Iris pigment epithelial cell (primary cell): ENCODE measurements at places on chromosomes 7 and 10.

- no peak for DNase-seq
Measured at GRCh38 chr7:154686305-154686704, 316.6 kb downstream of the PAXIP1 start.

DNA sequence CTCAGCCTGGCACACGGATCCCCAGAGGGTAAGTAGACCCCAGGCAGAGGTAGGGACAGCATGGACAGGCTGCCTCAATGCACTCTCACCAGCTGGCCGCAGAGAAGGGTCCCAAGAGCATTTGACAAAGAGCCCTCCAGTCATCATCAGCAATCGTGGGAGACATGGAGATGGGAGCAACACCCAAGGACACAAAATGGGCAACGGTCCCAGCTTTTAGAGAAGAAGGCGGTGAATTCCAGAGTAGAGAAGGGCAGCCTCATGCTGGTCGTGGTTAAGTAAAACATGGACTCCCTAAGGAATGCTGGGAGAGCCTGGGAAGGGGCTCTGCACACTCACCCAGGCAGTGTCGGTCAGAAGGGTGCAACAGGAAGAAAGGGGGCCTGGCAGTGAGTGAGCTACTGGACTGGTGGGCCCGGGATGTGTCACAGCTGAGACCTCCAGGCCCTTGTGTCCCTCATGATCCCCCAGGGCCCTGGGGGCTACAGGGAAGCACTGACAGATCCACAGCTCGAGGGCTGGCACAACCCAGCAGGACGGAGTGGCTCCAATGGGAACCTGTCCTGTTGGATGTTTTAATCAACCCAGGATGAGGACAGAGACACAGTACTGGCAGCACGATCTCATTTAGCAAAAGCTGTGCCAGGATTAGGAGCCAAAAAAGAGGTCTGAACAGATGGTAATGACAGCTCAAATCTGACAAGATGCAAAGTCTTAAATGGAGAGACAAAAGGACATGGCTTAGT lies 147.1 kb downstream of the NEURL1 start:
- peak; percentile 8 for DNase-seq

DNA sequence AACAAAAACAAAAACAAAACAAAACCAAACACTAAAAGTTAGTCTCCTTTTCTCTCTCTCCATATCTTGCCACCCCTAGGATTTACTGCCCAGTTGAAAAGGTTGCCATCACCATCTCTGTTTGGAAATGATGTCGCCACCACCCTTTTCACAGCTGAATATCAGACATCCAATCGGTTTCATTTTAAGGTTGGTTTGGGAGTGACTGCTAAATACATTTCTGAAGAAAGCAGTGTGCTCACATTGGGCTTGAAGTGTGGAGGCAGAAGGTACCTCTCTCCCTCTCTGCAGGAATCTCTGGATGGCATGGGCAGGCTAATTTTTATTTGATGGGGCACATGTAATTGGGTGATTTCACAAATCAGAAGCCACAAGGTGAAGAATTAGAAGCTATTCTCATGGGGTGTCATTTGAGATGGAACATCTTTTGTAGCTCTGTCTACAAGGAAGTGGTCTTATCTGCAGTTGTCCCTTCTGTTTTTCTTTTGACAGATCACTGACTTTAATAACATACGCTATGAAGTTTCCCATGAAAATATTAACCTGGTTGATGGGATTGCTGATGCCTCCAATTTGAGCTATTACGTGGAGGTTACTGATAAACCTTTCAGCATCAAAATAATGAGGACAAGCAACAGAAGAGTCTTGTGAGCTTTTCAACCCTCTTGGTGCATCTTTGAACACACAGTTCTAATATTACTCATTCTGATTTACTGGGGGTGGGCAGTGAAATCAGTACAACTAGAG lies 20.1 kb downstream of the MGAM2 start:
- DNase-seq, result no peak

GRCh38 chr7:264541-265191 lies 25.3 kb upstream of the FOXL3 start:
- no peak for DNase-seq

- no peak for DNase-seq
Measured at GRCh38 chr10:28965937-28966336, 288.6 kb downstream of the BAMBI start.

GRCh38 chr7:158094671-158095226 lies 492.9 kb downstream of the PTPRN2 start:
- no peak for DNase-seq

- DNase-seq, result peak; percentile 53
Measured at GRCh38 chr7:134991469-134992339, 5.4 kb downstream of the AGBL3 start.

- DNase-seq, result no peak
Measured at GRCh38 chr7:131568970-131569369, 12.5 kb upstream of the PODXL start.

- no peak for DNase-seq
Measured at GRCh38 chr7:117839507-117839906, 33.7 kb downstream of the CTTNBP2 start.

- DNase-seq, result no peak
Measured at GRCh38 chr7:107404740-107405537, 64.9 kb upstream of the GPR22 start.

GRCh38 chr7:158397885-158398284 lies 189.7 kb downstream of the PTPRN2 start:
- no peak for DNase-seq

GRCh38 chr7:13028825-13029099 lies 341.3 kb downstream of the ARL4A start:
- no peak for DNase-seq

DNA sequence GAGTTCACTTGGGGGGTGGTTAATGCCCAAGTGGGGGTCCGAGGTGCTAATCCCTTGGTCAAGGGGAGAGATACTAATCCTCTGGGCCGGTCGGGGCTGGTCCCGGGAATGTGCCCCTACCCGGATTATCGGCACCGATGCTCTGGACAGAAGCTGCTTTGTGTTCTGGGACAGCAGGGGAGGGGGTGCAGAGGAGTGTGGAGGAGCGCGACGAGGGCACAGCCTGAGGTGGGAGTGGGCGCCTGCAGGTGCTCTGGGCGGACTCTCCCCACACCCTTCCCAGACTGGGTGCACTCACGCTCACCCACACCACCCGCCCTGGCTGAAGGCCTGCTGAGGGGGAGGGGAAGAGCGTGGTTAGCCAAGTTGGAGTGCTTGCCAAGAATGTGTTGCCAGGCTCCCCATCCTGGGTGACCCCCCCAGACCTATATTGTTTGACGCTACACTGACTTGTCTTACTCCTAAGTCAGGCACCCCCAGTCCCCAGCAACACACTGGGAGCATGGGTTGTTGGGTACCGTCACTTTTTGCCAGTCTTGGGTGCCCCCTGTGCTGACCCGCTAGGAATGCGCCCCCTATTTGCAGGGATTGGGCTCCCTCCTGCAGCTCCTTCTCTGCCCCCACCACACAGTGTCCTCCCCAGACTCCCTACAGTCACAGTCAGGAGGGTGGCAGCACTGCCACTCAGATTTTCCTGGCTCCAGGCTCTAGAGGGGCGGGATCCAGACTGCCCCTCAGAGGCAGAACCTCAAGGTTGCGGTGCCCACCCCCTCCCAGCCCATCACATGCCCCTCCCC lies 1.2 kb downstream of the SLC4A2 start:
- peak; percentile 41 for DNase-seq

- no peak for DNase-seq
Measured at GRCh38 chr10:47376522-47377220, 7.4 kb downstream of the ZNF488 start.

DNA sequence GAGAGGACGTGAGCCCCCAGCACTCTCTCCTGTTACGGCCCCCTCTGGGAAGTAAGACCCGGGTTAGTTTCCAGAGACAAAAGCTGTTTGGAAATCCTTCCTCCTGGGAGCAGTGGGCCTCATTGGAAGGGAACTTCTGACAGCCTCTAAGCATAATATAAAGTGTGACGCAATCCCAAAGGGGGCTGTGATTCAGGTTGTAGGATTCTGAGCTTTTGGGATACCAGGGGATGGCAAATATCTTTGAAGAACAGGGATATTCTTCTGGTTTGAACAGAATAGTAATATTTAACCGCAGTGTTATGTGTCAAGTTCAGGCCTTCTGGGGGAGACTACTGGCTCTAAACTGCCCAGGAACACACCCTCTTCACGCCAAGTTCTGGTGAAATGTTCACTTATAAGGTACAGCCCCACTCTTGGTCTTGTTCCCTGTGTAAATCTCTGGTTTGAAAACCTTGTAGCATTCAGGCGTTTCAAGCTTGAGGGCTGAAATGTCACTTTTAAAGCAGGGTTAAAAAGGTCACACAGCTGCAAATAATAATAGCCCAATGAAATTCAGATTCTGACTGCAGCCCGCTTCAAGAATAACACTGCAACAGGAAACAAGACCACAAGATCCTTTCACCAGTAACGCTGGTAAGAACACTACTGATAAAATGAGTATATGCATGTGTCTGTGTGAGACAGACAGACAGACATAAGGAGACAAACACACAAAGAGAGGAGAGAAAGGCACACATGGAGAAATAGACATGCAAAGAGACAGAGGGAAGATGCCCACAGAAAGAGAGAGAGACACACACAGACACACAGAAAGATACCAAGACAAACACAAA lies 69.0 kb downstream of the CREB5 start:
- DNase-seq, result peak; percentile 7

GRCh38 chr7:65975814-65976445 lies 6.1 kb downstream of the GUSB start:
- DNase-seq, result no peak

- no peak for DNase-seq
Measured at GRCh38 chr10:71077796-71078453, 134.4 kb upstream of the UNC5B start.

DNA sequence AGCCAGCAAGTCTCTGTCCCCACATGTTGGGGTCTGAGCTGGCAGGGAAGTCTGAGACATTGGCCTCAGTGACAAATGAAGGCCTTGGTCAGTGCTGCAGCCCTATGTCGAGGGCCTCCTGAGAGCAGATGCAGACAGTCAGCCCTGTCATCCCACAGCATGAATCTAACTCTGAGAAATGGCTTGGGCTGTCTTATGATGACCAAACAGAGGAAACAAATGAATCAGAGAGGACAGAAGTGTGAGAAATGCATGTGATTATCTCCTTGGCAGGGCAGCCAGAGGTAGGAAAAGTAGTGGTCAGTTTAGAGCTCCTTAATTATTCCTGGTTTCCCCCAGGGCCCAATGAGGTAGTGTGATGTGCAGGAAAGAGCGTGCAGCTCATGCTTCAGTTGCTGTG lies 287.6 kb downstream of the SORCS3 start:
- DNase-seq, result no peak

- DNase-seq, result no peak
Measured at GRCh38 chr7:29109899-29110298, 36.4 kb downstream of the CPVL start.

DNA sequence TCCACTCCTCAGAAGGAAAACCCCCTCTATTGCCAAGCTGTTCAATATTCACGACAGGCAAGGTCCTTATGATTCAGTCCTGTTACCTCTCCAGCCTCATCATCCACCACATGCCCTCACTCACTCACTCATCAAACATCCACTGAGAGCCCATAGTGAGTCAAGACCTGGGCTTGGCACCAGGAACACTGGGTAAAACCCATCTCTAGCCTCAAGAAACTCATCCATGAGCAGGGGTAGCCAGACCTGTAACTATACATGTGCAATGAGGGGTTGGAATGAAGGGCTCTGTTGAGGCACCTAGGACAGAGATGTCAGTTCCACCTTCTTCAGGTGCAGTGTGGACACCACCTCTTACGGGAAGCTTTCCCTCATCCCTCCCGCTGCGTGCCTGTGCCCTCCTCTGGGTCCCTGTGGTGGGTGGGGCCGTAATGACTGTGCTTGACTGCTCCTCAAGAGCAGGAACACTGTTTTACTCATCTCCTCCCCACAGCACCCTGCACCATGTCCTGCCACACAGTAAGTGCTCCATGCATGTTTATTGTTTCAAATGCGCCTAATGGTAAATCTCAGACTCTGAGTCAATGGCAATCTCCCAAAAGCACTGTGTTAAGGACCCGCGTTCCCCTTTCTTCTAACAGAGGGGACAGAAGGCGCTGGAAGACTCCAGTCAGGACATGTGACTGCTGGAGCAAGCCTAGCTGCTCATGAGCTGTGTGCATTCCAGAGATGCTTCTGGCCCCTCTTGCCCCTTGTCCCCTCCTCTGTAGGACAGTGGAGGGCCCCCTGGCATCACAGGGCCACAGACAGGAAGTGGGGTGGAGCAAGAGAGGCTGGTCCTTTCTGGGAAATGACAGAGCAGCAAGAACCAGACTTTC lies 95.4 kb downstream of the HIPK2 start:
- DNase-seq, result peak; percentile 77

DNA sequence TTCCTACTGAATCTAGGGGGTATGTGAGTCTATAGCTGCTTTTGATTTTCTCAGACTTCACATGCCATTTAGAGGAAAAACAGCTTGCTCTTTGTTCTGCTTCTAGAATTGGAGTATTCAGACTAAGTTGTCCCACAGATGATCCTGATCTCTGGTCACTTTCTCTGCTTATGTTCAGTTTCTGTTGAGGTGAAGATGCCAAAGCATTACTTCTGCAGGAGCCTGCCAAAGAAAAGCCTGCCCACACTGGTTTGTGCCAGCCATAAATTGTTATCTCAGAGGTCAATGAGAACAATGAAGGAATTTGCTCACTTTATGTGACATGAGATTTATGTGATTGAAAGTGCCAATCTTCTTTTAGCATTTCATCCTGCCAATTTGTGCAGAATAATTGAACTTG lies 163.6 kb downstream of the CDK14 start:
- DNase-seq, result no peak

DNA sequence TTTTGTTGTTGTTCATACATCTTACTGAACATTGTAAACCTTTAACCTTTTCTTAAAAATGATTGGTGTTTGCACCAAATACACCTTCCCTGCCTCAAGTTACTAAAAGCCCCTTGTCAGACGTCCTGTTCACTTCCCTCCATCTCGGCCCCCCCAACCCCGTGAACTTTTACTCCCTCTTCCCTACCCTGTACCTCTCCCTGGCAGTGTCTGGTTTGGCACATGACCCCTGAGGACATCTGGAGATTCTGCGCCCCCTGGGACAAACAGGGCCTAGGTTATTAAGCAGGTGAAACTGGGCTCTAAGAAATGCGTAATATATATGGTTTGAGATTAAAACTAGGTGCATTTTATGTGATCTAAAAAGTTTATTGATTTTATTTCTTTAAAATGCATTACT lies 1.4 kb downstream of the PPP2R2D start:
- no peak for DNase-seq

GRCh38 chr10:6464862-6465430 lies 115.1 kb downstream of the PRKCQ start:
- DNase-seq, result no peak

- DNase-seq, result no peak
Measured at GRCh38 chr7:132076301-132077035, 499.8 kb downstream of the PLXNA4 start.

- DNase-seq, result no peak
Measured at GRCh38 chr7:131034166-131034881, 293.4 kb upstream of the MKLN1 start.

GRCh38 chr7:69129524-69129923 lies 468.8 kb upstream of the AUTS2 start:
- DNase-seq, result no peak

- no peak for DNase-seq
Measured at GRCh38 chr10:133095586-133095985, 7.9 kb downstream of the ADGRA1 start.

- no peak for DNase-seq
Measured at GRCh38 chr7:32255036-32255435, 184.8 kb upstream of the PDE1C start.
